ENCODE measurements at places on chromosomes 3 and 15.

DNA sequence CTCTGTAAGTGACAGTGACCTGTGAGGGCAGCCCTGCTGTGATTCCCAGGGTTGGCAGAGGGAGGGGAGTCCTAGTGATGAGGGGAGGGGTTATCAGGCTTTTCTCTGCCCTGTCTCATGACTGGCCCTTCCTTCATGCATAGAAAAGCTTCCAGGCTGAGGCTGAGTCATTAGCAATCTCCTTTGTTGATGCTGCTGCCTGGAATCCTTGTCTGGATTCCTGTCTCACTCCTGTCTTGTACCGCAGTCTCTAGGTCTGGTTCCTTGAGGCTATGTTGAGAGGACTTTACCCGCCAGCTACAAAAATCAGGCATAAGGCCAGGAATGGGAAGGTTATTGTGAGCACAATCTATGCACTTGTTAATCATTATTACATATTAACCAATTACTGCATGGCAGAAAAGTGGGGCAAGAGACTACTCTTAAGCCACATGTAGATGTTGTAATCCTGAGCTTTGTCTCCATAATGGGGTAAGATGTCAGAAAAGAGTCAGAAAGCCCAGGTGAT lies 7.2 kb downstream of the KLHL6 start:
- no peak for DNase-seq

DNA sequence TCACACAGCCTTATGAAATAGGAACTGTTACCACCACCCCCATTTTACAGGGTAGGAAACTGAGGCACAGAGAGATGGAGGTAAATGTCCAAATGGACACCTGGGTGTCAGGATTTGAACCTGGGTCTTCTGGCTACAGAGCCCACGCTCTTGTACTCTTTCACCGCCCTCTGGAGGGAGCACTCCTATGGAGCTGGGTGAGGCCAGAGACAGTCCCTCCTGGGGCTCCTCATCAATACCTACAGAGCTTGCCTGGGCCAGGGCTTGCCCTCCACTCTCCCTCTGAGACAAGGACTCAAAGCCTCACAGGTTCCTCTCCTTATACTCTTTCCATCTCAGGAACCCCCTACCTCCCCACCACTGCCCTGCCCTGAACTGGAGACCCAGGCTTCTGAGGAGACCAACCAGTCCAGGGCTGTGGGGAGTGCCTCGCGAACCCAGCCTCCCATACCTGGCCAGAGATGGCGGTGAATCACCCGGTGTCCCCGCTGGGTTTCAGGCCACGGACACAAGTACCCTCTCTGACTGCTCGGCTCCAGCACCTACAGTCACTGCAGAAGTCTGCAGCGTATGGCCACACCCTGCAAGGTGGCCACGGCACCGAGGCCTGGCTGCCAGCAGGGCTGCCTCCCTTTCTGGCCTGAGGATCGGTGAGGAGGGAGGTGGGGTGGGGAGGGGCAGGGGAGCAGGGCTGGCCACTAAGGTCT lies 22.1 kb upstream of the ATP2B2 start:
- DNase-seq = no peak

DNA sequence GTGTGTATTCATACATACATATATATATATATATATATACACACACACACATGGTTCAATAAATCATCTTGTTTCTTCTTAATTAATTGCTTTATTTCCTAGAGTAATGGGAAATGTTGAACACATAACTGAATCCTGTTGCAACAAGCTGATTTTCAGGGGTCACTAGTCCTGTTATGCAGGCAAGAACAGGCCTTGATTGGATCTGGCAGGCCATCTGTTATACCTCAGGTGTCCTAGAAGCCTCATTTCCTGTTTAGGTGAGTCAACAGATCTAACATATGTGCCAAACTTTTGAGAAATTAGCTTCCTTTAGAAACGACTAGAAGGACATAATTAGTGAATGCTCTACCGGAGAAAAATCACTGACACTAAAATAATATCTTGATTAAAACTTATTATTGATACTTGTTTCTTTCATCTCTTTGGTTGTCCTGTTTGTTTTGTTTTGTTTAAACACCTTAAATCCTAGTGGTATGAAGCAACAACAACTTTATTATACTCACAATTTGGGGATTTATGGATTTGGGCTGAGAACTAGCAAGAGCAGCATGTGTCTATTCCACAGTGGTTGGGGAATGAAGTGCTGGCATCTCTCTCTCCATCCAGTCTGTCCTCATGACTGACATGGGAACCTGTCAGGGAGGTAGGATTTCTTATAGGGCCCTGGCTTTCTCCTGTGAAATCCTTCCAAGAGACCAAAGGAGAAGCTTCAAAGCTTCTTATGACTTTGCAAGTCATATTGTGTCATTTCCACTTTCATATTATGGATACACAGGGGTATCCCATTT lies 552.6 kb downstream of the NSUN3 start:
- no peak for DNase-seq

- DNase-seq = no peak
Measured at GRCh38 chr3:188581365-188581764, 427.4 kb downstream of the LPP start.

GRCh38 chr15:44532689-44533088 lies 4.3 kb upstream of the EIF3J start:
- no peak for DNase-seq

GRCh38 chr3:16400106-16400931 lies 113.2 kb downstream of the RFTN1 start:
- no peak for DNase-seq

DNA sequence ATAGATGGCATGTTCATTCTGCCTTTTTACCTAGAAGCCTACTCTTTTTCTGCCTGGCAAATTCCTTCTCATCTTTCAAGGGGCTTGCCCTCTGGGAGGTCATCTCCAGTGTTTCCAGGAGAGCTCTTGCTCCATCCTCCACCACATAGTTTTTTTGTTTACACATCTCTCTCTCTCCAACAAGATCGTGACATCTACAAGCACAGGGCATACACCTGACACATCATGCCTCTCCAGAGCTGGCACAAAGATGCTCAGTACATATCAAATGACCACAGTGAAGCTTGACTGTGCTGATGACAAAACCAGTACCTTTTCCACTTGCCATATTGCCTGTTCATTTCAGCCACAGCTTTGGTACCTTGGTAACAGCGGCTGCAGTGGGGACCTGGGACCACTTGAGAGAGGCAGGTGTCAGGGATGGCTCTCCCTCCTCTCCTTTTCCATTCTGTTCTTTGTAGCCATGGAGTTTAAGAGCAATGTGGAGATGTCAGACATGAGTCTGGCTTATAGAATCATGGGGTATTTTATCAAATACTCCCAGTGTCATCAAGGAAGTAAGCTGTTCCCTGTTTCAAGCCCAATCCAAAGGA lies 15.4 kb downstream of the ALPK3 start:
- DNase-seq = no peak

- DNase-seq = no peak
Measured at GRCh38 chr3:11600501-11601282, 43.0 kb downstream of the VGLL4 start.

GRCh38 chr3:176430244-176431037 lies 766.8 kb downstream of the TBL1XR1 start:
- DNase-seq = no peak

- DNase-seq = no peak
Measured at GRCh38 chr3:30098653-30099455, 507.5 kb upstream of the TGFBR2 start.

- DNase-seq = peak; percentile 60
Measured at GRCh38 chr15:99014803-99015697, 7.5 kb upstream of the PGPEP1L start.

DNA sequence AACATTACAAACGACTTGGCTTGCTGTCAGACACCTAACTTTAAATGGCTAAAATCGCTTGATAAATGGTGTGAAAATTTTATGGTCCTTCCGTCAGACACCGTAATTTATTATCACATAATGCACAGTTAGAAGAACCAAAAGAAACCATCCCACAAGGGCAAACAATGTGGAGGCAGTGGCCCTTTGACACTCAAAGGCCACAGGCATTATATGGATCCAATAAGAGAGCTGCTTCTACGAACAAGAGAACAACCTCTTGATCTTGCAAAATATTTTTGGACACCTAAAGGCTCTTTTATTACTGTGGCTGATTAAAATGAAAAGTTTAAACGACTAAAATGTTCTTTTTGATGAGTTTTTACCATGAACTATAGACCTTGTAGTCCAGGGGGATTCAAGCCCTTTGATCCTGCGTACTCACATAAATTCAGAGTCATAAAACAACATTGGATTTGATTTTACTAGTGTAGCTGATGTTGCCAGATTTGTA lies 202.8 kb downstream of the FMN1 start:
- no peak for DNase-seq

DNA sequence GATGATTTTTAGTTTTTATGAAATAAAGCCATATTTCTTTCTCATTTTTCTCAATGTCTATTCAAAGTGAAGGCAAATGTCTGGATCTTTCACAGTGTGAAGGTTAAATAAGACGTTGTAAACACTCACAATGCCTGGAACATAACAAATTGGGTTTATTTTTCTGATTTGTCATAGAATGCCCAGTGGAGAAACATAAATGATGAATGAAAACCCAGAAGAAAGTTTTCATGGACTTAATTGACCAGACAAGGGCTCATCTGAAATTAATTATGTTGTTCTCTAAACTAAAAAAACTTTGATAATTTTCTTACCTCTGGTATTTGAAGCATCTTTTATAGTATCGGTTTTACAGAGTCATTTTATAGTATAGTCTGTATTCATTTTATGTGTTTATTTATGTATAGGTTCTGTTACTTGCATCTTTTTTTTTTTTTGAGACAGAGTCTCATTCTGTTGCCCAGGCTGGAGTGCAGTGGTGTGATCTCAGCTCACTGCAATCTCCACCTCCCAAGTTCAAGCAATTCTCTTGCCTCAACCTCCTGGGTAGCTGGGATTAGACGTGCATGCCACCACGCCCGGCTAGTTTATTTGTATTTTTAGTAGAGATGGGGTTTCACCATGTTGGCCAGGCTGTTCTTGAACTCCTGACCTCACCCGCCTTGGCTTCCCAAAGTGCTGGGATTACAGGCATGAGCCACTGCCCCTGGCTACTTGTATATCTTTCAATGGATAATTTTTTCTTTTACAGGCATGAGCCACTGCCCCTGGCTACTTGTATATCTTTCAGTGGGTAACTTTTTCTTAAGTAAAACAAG lies 15.1 kb upstream of the BNIP2 start:
- no peak for DNase-seq

DNA sequence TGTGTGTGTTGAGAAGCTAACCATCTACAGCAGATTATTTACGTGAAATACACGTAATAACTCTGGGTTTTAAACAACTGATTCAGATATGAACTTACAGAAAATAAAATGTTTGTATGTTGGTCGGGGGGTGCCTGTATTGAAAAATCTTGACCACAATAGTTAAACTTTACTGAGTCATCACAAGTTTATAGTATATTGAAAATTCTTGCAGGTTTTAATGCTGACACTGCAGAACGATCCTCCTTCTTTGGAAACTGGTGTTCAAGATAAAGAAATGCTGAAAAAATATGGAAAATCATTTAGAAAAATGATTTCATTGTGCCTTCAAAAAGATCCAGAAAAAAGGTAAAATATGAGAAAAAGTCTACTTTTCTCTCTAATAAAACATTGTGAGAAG lies 41.3 kb upstream of the SLC22A13 start:
- no peak for DNase-seq

DNA sequence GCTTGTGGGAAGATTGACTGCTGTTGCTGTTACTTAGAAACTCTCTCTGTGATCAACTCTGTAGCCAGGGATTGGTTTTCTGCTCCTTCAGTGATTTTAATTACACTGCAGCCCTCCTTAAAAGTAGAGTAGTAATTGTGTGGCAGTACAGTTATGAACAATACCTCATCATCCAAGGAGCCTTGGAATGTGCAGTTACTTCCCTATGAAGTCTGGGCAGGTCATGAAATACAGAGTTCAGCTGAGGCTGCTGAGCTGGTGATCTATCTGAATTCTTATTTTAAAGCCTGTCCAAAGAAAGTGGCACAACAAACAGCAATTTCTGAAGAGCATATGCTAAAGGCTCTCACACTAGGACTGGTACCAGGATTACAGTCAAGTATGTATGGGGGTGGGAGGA lies 37.4 kb upstream of the MRPL3 start:
- no peak for DNase-seq
